ENCODE measurements at places on chromosomes 3 and 15.

DNA sequence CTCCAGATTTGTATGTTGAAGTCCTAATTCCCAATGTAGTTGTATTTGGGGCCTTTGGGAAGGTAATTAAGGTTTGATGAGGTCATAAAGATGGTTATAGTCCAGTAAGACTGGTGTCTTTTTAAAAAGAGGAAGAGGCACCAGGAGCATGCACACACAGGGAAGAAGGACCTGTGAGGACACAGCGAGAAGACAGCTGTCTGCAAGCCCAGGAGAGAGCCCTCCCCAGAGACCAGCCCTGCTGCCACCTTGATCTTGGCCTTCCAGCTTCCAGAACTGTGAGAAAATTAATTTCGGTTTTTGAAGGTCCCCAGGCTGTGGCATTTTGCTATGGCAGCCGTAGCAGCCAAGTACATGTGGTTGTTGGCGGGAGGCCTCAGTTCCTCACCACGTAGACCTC, 32.8 kb upstream of the TSEN2 start:
- no peak for DNase-seq

GRCh38 chr3:129888771-129889170, 4.7 kb downstream of the TMCC1 start:
- DNase-seq = no peak

- no peak for DNase-seq
These were observed 369.2 kb upstream of the MCTP2 start for GRCh38 chr15:93861956-93862741.

GRCh38 chr15:66946578-66947164, 118.7 kb upstream of the SMAD3 start:
- peak; percentile 74 for DNase-seq

GRCh38 chr15:63041402-63041973, 1.1 kb upstream of the TPM1 start:
- no peak for DNase-seq

DNA sequence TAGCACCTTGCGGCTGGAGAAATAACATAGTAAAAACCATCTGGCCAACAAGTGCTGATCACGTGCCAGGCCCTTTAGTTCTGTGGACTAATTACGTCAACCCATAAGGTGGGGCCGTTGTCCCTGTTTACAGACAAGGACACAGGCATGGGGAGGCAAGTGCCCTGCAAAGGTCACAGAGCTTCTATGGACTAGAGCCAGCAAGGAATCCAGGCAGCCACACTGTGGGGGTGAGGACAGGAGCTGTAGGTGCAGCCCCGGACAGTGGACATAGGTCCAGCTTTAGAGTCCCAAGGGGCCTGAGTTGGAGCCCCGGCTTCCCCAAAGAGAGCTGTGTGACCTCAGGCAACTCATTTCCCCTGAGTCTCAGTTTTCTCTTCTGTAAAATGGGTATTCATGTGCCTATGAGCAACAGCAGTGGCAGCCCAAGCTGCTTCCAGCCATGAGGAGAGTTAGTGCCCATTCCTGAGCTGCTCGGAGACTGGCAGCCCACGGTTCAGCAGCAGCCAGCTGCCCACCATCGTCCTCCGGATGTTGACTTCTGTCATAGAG, 13.9 kb downstream of the CHST13 start:
- DNase-seq = peak; percentile 75

GRCh38 chr3:32945136-32945535, 6.3 kb upstream of the CCR4 start:
- peak; percentile 3 for DNase-seq

DNA sequence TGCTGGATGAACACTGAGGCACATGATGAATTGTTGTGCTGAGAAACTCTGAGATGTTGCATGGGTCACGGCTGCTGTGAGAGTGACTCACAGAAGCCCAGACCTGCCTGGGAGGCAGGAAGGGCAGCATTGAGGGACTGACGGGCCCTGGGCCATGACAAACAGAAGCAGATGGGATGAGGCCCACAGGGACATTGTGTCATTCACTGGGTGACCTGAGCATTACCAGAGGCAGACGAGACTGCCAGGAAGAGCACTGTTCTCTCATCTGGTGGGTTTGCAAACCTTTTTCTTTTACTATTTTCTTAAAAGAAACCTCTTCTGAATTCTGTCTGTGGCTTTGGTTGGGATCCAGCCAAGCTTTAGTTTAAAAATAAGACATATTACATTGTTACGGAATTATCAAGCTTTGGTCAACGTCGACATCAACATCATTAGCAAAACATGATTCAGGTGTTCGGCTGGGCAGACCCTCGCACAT, 67.8 kb downstream of the BDH1 start:
- DNase-seq = peak; percentile 88

DNA sequence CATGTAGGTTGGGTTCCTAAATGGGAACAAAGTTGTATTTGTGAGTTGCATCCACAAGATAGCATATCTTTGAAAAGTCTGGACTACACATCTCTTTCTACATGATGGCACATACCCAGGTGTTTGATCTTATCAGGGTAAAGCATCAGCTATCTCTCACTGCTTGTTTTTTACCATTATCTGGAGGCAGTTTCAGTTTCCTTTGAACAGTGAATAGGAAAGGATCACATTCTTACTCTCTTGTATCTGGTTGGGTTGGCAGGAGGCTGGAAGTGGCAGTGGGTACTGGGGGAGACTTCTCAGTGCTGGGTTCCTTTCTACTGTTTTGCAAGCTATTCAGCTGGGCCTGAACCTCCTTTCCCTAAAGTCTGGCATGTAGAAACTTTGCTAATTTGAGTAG, 4.1 kb downstream of the CEMIP start:
- DNase-seq = no peak

GRCh38 chr3:100427699-100428098, 26.4 kb downstream of the LNP1 start:
- no peak for DNase-seq

GRCh38 chr3:47877290-47877689, 74.4 kb downstream of the DHX30 start:
- no peak for DNase-seq

- no peak for DNase-seq
These were observed 81.1 kb upstream of the ROBO1 start for GRCh38 chr3:79848876-79849275.

DNA sequence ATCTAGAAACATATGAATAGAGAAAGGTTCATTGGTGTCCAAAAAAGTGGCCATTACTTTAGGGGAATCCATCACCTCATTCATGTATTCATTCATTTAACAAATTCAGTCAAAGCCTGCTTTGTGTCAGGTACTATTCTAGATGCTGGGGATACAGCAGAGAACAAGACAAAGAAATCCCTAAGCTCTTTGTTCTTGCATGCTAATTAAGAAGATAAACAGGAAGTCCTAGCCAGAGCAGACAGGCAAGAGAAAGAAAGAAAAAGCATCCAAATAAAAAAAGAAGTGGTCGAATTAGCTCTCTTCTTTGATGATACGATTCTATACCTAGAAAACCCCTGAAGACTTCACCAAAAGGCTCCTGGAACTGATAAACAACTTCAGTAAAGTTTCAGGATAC, 12.4 kb upstream of the ZMAT3 start:
- peak; percentile 54 for DNase-seq

GRCh38 chr3:7658294-7658693, 797.4 kb downstream of the GRM7 start:
- no peak for DNase-seq

- peak; percentile 13 for DNase-seq
These were observed 3.6 kb upstream of the MYH15 start for GRCh38 chr3:108513961-108514360.

- DNase-seq = no peak
These were observed 153.1 kb upstream of the BFSP2 start for GRCh38 chr3:133246773-133247172.

DNA sequence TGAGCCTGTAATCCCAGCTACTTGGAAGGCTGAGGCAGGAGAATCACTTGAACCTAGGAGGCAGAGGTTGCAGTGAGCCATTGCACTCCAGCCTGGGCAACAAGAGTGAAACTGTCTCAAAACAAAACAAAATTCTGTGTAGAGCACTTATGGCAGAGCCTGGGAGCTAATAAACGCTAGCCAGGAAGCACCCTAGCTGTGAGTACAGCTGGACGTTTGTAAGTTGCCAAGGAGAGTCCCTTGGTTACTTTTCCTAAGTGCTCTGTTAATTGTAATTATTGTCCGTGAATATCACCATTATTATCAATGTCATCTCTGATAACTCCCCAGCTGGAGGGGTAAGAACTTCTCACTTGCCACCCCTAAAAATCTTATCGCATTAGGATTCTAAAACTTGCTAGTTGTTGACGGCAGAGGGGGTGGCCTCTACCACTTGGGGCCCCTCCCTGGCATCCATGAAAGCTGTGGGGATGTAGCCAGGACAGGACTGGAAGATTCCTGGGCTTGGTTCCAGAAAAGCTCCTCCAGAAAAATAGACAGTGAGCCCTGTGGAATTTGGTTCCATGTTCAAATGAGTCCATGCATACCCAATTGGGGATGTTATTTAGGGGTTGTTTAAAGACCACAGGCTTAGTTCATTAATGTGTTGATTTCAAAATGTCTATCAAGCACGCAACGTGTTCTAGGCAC, 9.9 kb upstream of the KLHL25 start:
- no peak for DNase-seq

- no peak for DNase-seq
These were observed 155.2 kb downstream of the DNAJB8 start for GRCh38 chr3:128311441-128311844.

DNA sequence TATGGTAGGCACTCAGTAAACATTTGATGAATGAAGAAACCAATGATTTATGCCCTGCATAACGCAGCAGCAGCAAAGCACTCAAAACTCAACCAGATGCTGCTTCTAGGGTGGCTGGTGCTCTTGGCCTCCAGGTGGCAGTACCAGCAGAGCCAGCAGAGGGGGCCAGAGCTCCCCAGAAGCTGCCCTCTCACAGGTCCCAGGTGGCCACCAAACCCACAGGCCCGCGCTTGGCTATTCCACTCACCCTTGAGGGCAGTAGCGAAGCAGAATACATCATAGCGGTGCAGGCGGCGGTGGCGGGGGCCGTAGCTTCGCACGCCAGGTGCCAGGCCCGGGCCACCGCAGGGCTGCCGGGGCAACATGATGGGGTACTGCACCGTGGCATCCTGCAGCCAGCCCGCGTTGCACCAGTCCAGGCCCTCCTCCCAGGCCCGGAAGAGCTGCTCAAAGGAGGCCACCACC, 16.6 kb downstream of the HAPLN3 start:
- peak; percentile 48 for DNase-seq

GRCh38 chr15:44657378-44657777, 6.1 kb downstream of the SPG11 start:
- DNase-seq = peak; percentile 28

GRCh38 chr3:45968706-45969105, 25.4 kb downstream of the CXCR6 start:
- DNase-seq = no peak

DNA sequence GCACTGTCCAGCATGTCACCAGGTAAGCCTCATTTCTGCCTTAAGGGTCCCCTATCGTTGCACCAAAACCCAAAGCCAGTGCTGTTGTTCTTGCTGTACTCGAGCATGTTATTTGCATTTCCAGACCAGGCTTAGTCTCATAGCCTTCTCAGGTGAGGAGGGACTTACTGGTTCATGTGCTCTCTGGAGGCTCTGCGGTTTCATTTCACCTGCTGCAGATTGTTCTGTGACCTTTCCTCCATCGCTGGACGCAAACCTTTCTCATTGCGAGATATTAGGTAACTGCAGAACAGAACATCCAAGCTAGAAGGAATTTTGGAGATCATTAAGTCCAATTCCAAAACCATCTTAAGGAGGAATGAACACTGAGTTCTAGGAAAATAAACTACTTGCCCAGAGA, 187.3 kb upstream of the BCL6 start:
- no peak for DNase-seq

DNA sequence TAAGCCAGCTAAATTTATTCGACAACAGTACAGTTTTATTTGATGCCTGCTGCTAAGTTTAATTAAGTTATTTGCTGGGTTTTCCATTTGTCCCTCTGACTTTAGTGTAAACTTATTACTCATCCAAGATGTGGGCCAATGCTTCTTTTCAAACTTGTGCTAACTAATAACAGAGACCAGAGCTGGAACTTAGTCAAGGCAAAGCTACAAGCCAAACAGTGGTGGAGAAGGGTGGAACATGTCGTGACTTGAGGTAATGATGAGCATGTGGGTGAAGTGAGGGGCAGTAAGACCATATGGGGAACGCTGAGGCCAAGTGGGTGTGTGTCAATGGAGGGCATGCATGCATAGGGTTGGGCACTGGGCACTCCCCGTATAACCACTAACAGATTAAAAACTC, 63.9 kb downstream of the NMD3 start:
- DNase-seq = no peak

DNA sequence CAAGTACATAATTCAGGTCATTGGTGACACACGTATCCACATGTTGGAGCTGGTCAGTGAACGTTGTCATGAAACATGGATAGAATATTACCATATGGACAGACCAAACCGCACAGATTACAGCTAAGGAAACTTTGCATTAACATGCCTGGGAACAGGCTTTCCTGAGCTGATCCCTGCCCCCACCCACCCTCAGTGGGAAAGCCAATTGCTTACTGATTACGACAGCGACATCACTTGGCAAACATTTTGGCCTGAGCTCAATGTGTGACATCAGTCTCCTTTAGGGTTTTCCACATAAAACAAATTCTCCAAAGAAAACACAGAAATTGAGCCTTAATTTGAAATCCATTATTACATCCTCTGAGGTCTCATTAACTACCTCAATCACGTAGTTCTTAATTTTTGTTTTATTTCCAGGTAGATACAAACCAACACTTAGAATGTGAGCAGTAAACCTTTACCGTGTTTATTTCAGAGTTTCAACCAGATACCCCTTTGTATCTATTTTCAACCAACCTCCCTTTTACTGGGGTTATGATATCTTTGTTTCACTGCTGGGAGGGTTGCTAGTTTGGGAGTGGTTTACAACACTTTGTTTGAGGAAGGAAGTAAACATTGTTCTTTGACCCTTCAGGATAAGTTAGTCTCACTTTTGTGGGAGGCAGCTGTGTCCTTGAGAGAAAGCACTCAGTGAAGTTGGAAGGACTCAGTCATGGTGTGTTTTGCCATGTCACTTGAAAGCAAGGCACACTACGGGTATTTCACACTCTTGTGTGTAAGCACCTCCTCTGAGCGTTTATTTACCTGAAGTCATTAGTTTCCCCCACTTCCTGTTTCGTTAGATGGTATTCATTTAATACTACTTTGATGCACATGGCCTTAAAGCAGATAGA, 103.1 kb downstream of the CMSS1 start:
- DNase-seq = peak; percentile 62

DNA sequence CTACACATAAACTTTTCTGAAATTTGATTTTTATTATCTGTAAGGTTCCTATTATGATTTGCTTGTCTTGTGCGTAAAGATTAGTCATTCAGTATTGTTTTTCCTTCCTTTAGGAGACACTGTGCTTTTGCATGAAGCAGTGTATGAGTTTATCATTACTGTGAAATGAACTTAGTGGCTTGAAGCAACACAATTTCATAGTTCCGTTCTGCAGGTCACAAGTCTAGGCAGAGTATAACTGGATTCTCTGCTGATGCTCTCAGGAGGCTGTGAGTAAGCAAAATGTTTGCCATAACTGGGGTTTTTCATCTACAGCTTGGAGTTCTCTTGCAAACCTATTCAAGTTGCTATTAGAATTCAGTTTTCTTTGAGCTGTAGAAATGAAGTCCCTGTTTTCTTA, 1136.1 kb downstream of the OTOL1 start:
- DNase-seq = no peak

Measured in NCI-H69 (cell line).